Hair follicular keratinocyte (primary cell): ENCODE measurements at places on chromosomes 12 and 14. TPM values are rescaled to one million over a fixed set of nuclear protein-coding genes. Genes with fewer than 3 reads are reported as not detected.

Gene CIT
- total RNA-seq = 8.4 and 16.1 TPM in 2 replicates

Gene DTX1
- not detected in 2 replicates for total RNA-seq

Gene EPYC
- not detected in 2 replicates for total RNA-seq

Gene TAMALIN
- total RNA-seq = 0.23 and 0.27 TPM in 2 replicates

Gene E2F7
- total RNA-seq = 7.8 and 10.8 TPM in 2 replicates

Gene TMPRSS12
- total RNA-seq = not detected in 2 replicates

Gene TAS2R20
- 0.08 and 0.19 TPM in 2 replicates for total RNA-seq

Gene IL22
- not detected in 2 replicates for total RNA-seq

Gene TDRD9
- 0.62 and 0.91 TPM in 2 replicates for total RNA-seq

Gene FITM1
- not detected in 2 replicates for total RNA-seq

Gene PRIMA1
- total RNA-seq = not detected in 2 replicates

Gene HHIPL1
- 0.23 and 1.6 TPM in 2 replicates for total RNA-seq

Gene TCL1B
- total RNA-seq = not detected in 2 replicates

Gene PRIM1
- total RNA-seq = 12.1 and 20.8 TPM in 2 replicates

Gene YBX3
- total RNA-seq = 318 and 422 TPM in 2 replicates

Gene JPH4
- not detected in 2 replicates for total RNA-seq

Gene NUP107
- total RNA-seq = 21.9 and 58.2 TPM in 2 replicates

Gene IL31
- not detected in 2 replicates for total RNA-seq

Gene MYO1A
- not detected in 2 replicates for total RNA-seq

Gene JAG2
- total RNA-seq = 48.9 and 61.6 TPM in 2 replicates

Gene ARHGEF25
- 0.76 and 2.0 TPM in 2 replicates for total RNA-seq

Gene KRT85
- total RNA-seq = not detected in 2 replicates

Gene ARHGDIB
- total RNA-seq = 50.9 and 101 TPM in 2 replicates

Gene RPS6KL1
- total RNA-seq = 2.1 and 3.3 TPM in 2 replicates

Gene ZDHHC22
- total RNA-seq = not detected in 2 replicates

Gene GPR135
- 0.15 and 0.23 TPM in 2 replicates for total RNA-seq

Gene HOXC5
- total RNA-seq = 1.6 and 3.1 TPM in 2 replicates

Gene DDX11
- total RNA-seq = 21.2 and 25.4 TPM in 2 replicates

Gene KIF26A
- 0.08 and 0.38 TPM in 2 replicates for total RNA-seq

Gene TTC8
- total RNA-seq = 17.4 and 18.1 TPM in 2 replicates

Gene ACSM4
- total RNA-seq = not detected in 2 replicates

Gene B3GNT4
- 0.23 and 3.0 TPM in 2 replicates for total RNA-seq

Gene TGM1
- 10.5 and 19.3 TPM in 2 replicates for total RNA-seq

Gene RNASE1
- total RNA-seq = not detected in 2 replicates

Gene ERP27
- 0.08 and 0.19 TPM in 2 replicates for total RNA-seq
